Muscle of leg (tissue), 16 donors: ENCODE measurements at places on chromosomes 6 and 20. TPM values are rescaled to one million over a fixed set of nuclear protein-coding genes. Genes with fewer than 3 reads are reported as not detected.

GRCh38 chr20:52056203-52057062, 135.1 kb downstream of the ZFP64 start:
- no peak for DNase-seq

DNA sequence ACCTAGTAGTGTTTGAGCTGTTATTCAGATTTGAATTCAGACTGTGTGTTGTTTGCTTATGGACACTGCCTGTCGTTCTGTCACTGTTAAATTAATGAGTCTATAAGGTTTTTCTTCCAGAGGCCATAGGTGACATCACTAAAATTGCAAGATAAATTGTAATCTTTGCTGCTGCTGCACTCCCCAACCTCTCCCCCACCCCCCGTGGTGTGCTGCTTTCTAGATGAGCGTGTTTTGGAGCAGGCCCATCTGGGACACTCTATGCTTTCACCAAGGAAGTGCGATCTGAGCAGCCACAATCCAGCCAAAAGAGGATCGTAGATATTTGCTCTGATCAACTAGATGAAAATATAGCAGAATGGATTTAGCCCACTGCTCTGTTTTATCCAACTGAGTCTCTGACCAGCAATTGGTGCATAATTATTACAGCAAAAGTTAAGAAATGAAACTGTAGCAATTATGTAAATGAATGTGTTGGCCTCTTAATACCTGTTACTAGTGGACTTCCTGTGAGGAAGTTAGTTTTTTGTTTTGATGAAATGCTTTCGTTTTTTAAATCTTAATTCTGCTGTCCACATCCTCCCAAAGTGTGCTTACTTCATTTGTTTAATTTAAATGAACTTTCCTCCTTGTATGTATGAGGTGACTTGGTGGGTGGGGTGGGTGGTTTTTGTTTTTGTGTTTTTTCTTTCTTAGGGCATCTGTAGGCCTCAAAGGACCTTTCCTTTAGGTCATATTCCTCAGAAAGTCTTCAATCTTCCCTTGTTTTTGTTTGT, 58.1 kb downstream of the RPRD1B start:
- no peak for DNase-seq

- no peak for DNase-seq
Measured at GRCh38 chr20:57564180-57564802, 3.4 kb downstream of the PCK1 start.

DNA sequence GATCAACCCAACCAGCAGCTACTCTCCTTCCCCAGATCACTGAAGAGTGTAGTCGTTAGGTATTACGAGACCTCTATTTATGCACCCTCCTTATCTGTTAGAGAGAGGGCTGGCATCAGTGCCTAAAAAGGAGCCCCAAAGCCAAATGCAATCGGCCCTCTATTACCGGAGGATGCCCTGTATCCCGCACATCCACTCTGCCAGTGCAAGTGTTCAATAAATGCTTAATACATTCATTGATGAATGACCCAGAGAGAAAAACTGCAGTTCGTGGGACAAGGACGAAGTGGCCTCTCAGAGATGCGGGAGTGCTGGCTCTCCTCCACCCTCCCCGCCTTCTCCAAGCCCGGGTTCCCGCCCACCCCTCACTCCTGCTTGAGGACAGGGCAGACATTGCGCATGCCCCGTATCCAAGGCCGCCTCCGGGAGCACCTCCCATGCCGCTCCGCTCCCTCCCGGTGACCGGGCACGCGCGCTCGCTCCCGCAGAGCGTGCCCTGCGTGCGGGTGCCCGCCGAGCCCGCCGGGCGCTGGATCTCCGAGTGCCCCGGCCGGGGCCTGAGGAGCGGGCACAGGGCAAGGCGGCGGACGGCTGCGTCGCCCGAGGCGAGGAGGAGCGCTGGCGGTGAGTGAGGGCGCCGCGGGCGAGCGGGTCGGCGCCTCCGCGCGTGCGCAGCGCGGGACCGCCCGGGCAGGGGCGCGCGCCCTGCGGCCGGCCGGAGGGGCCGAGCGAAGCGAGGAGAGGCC, 27.2 kb upstream of the BTBD3 start:
- peak; percentile 97 for DNase-seq

- DNase-seq = peak; percentile 68
Measured at GRCh38 chr20:47120346-47120936, 225.8 kb downstream of the EYA2 start.

DNA sequence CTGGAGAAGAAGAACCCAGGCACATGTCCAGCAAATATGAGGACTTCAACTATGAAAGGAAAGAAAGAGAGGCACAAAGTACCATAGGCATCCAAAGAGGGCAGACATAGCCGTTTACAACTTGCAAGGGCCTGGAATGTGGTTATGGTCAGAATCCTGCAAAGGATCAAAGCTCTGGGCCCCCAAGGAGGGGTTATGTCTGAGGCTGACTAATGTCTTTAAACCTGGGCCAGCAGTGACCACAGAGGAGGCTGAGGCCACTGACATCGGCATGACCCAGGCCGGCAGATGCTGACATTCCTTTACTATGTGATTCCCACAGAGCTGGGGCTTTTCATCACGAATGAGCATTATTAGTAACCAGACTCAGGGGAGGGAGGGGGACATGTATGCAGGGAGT, 861.1 kb downstream of the DHX35 start:
- no peak for DNase-seq

GRCh38 chr20:11447371-11448100, 470.2 kb upstream of the BTBD3 start:
- peak; percentile 60 for DNase-seq

GRCh38 chr6:10151144-10151915, 263.5 kb downstream of the TFAP2A start:
- DNase-seq = no peak

DNA sequence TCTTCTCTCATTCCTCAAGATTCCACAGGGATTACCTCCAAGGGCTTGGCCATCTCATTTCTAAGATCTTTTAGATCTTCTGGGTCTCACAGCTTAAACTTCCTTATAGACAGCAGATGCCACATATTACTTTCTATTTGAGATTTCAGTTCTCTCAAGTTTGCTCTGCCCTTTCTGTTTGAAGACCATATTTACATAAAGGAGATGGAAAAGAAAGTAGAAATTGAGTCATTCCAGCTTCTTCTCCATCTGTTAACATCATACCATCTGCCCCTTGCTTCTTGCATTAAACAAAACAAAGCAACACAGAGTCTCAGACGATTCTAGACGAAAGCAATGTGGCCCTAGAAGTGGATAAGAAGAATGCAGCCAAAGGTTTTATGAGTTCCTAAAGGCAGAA, 203.4 kb downstream of the TTLL2 start:
- no peak for DNase-seq

DNA sequence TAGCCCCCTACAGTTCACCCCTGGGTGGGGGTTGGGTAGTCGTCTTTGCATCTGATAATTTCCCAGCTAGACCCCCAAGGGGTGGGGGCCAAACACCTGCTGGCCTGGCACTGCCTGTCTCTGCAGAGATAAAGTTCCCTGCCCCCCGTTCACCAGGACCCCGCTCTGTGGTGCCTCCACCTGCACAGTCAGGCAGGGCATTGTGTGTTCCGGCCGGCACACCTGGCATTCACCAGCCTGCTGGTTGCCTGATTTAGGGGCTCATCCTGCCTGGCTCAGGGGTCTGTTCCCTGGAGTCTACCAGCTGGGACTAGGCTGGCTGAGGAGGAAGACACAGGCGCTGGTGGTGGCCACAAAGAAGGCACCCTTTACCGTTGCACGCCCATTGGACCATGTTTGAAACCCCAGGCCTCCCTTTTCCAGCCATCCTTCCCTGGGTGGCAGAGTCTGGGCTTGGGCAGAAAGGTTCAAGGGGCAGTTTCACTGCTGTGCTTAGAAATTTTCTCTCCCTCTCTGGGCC, 30.8 kb upstream of the SCRT2 start:
- DNase-seq = no peak

DNA sequence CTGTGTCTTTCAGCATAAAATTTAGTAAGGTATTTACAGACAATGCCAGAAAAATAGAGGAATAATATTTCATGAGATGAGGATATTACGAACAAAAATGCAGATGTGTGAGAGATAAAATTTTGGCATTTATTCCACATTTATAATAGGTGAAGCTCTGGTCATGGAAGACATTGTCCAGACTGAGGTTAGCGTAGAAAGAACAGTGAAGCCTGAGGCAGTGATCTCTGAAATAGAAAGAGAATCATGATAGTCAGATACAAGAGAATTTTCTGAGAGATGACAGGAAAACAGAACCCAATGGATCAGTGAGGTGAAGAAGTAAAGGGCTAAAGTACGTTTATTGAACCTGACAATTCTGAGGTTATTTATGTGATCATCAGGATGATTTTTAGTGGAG, 1155.9 kb upstream of the GJE1 start:
- peak; percentile 56 for DNase-seq

GRCh38 chr6:124463271-124463670, 499.0 kb upstream of the RNF217 start:
- no peak for DNase-seq

- peak; percentile 44 for DNase-seq
Measured at GRCh38 chr6:42428326-42429041, 23.2 kb downstream of the TRERF1 start.

GRCh38 chr20:47515843-47516242, 14.2 kb downstream of the NCOA3 start:
- DNase-seq = no peak

- DNase-seq = no peak
Measured at GRCh38 chr6:162653808-162654207, 73.8 kb downstream of the PRKN start.

GRCh38 chr6:151352410-151353396, 38.7 kb downstream of the ZBTB2 start:
- no peak for DNase-seq

- DNase-seq = peak; percentile 58
Measured at GRCh38 chr6:157093536-157093935, 229.8 kb downstream of the TMEM242 start.

DNA sequence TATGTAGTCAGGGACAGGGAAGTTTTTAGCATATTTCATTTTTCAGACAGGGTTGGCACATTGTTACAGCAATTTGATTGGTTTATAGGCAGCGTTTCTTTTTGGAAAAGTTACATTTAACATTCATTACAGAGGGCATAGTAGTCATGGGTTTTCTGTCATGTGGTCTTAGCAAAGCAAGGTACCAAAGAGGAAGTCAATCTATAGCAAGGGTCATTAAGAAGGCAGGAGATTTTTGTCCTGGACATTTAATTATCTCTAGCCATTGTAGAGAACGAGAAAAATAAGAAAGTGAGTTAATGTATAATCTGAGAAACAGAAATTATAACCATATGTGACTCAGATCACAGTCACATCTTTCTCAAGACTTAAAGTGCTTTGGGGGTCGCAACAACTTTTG, 47.4 kb downstream of the TPD52L1 start:
- no peak for DNase-seq

- DNase-seq = no peak
Measured at GRCh38 chr6:92110403-92110802, 1309.0 kb downstream of the EPHA7 start.

DNA sequence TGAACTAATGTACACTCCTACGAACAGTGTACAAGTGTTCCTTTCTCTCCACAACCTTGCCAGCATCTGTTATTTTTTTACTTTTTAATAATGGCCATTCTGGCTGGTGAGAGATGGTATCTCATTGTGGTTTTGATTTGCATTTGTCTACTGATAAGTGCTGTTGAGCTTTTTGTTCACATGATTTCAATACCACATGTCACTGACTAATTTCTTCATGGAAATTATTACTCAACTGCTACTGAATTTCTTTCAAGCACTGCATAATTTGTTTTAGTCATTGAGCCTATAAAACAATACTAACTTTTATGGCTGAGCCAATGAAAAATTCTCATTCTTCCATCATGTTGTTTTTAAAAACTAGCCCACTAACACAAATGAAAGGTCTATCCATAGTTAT, 115.4 kb downstream of the FRK start:
- no peak for DNase-seq

GRCh38 chr6:111972745-111973117, 81.2 kb upstream of the CCN6 start:
- peak; percentile 55 for DNase-seq

- DNase-seq = no peak
Measured at GRCh38 chr6:18463429-18463828, 76.3 kb downstream of the RNF144B start.

Gene GINS1
- 7.9 TPM for polyA plus RNA-seq

Gene PTGIS
- polyA plus RNA-seq = 45.4 TPM

Gene C6orf52
- polyA plus RNA-seq = 1.4 TPM

Gene TOX2
- polyA plus RNA-seq = 2.7 TPM

Gene HLA-DPA1
- 16.3 TPM for polyA plus RNA-seq

Gene TGM3
- 0.53 TPM for polyA plus RNA-seq

Gene DAAM2
- polyA plus RNA-seq = 37.0 TPM

Gene SYNGAP1
- polyA plus RNA-seq = 20.7 TPM

Gene PRRT1
- polyA plus RNA-seq = 1.1 TPM

Gene F13A1
- polyA plus RNA-seq = 41.1 TPM
